Natural killer cell treated with Interleukin-12 subunit alpha and Interleukin-12 subunit beta and Interleukin-15 and Interleukin-18, amount 100 ng/mL, for 72 hours (primary cell): ENCODE measurements at places on chromosomes 1 and 21. TPM values are rescaled to one million over a fixed set of nuclear protein-coding genes. Genes with fewer than 3 reads are reported as not detected.

GRCh38 chr1:63617450-63617849 lies 24.2 kb downstream of the PGM1 start:
- DNase-seq = no peak

GTF2B gene
- total RNA-seq = 43.1 TPM

ITLN2 gene
- not detected for total RNA-seq

TFF2 gene
- not detected for total RNA-seq
